AG04449 (cell line): ENCODE measurements at places on chromosomes 2 and 18.
A peak's percentile ranks its signal among the peaks of the same experiment; 100 is the strongest.

DNA sequence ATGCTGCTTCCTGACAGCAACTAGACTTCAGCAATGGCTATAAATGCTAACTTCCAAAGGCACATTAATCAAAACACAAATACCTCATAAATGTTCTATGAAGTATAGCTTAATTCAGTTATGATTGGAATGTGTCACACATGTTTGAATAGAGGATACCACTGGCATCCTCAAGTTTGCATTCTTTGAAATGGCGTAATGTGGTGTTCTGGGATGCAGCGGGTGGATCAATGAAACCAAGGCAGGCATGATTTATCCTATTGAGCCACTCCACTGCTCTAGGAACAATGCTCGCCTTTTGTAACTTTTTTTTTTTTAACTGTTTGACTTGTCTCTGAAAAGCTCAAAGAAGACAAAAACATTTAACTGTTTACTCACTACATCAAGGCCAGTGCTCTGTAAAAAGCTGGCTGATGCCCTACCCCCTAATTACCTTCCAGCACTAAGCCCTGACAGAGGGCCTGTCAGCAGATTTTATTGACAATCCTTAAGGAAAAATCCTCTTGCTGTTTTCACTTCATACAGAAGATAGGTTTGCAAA is 278.8 kb upstream of the SESTD1 start:
- peak; percentile 29 for DNase-seq

- DNase-seq: no peak
Observed at GRCh38 chr2:176293334-176293733, 24.1 kb downstream of the MTX2 start.

GRCh38 chr2:231244382-231245248 is 46.2 kb downstream of the ARMC9 start:
- no peak for DNase-seq

GRCh38 chr2:15561574-15562344 is 625 bp upstream of the NBAS start:
- DNase-seq: no peak

- DNase-seq: no peak
Observed at GRCh38 chr2:32009516-32010256, 1.1 kb downstream of the MEMO1 start.

DNA sequence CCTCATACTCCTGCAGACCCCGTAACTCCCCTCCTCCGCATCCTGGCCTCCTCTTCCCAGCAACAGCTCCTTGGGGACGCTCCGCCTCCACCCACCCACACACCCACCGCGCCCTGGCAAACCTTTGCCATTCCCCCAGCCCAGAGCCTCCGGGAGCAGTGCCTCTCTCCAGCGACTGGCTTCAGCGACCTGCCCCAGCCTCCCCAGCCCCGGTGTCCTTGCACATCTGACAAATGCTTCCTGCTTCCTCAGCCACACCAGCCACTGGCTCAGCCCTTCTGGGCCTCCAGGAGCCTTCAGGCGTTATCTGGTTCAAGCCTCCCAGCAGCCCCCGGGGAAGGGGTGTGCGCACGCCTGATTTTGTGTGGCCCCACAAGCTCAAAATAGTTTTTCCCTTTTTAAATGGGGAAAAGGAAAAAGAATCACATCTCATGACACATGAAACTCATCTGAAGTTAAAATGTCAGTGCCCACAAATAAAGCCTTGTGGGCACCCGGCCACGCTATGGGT is 14.2 kb downstream of the ESPNL start:
- DNase-seq: no peak

DNA sequence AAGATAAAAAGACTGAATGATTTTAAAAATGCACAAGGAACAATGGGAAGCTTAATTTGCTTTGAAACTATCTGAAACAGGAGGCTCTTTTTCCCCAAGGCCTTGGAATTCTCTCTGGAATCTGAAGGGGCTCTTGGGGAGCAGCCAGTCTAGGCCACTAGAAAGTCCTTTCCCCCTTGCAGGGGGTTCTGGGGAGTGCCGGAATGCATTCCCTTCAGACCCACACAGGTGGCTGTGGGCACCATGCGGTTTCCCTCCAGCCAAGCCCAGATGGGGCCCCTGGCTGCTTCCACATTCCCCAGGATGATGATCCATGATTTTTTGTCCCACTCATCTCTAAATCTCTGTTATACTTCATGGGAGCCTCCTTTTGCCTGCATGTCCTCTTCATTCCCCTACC is 10.7 kb downstream of the GPR45 start:
- DNase-seq: no peak

DNA sequence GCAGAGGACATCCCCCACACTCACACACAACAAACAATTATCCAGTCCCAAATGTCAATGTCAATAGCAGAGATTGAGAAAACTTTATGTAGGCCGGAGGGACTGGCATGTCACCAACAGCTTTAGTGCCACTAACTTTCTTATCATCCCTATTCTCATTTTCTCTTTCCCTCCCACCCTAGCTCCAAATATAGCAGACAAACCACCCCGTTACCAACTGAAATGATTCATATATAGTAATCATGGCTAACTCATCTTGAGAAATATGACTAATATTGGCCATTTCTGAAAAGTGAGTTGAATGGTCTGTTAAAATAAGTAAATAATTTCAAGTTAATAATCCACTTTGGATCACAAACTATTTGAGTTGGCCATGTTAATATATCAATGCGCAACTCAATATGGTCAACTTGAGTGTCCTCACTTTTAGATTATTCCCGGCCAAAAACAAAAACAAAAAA is 242.1 kb upstream of the RND3 start:
- DNase-seq: no peak

DNA sequence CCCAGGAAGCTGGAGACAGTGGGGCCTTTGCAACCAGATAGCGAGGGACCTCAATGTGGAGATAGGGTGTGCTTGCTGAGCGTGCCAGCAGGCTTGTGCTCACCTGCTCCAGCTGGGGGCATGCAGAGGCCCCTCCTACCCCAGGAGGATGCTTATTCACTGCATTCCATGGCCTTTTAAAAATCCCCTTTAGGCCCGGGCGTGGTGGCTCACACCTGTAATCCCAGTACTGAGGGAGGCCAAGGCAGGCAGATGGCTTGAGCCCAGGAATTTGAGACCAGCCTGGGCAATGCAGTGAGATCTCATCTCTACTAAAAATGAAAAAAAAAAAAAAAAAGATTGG is 54.5 kb downstream of the ODC1 start:
- DNase-seq: no peak

DNA sequence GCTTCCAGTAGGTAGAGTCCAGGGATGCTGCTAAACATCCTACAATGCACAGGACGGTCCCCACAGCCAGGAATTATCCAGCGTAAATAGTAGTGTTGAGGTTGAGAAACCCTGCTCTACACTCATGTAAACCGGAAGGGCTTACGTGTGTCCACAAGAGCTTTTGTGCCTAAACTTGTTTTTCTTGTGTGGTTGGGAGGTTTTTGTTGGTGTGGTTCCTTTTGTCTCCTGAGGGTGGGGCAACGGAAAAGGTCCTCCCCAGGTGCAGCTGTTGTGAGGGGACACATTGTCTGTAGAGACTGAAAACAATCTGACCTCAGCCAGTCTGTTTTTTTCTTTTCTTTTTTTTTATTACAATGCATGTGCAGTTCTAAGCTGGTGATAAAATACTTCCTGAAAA is 72.7 kb upstream of the MGAT5 start:
- DNase-seq: no peak

DNA sequence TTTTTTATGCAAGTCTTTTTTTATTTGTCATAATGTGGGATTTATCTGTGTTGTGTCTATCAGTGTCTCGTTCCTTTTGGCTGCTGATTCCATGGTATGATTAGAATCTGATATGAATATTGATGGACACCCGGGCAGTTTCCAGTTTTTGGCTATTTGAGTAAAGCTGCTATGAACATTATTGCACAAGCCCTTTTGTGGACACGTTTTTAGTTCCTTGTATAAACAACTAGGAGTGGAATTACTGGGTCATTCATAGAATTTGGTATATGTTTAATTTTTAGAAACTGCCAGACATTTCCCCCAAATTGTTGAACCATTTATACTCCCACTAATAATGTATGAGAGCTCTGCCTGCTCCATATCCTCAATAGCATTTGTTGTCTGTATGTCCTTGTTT is 26.6 kb downstream of the HK2 start:
- no peak for DNase-seq

DNA sequence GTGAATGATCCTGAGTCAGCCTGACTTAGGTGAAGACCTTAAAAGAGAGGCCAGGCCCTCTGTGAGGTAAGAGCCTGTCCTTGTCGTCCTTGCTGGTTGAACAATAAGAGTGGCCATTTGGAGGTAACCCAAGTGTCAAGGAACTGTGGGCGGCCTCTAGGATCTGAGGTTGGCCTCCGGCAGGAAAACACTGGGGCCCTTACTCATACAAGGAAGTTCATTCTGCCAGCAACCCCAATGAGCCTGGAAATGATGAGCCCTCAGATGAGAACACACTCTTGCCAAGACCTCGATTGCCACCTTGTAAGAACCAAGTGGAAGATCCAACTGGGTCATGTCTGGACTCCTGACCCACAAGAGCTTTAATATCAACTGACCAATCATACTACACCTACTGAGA is 95.5 kb upstream of the LRATD1 start:
- no peak for DNase-seq

DNA sequence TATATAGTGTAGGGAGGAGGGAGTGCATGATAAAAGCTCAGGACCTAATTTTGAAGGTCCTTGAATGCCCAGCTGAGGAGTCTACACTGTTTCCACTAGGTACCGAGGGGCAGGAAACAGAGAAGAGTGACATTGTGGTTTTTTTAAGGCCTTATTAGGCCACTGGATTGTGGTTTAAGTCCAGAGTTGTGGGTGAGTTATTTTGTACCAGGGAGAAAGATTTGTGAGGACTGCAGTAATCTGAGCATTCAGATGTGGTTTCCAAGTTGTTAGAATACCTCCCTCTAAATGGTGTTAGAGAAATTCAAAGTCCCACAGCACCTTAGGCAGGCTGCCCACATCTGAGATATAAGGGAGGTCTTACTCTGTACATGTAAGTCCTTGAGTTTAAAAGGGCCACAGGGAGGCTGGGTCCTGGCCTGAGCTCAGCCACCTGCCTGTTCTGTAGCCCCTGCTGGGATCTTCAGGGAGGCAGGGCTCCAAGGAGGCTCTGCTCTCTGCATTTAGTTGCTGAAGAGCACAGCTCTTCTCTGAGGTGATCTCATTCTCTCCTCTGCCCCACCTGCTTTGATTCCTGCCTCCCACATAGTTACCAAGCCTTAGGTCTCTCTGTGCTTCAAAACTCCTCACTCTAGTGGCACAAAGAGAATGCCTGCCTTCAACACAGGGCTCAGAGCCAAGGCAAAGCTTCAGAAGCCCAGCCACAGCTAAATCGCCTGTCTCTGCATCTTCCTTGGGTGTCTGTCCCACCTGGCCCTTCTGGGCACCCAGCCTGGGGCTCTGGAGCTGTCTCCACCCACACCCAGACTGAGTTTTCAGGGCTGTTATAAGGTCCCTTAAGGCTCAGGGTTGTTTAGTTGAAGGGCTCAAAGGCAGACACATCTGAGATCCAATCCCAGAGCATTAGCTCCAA is 88.1 kb downstream of the VSNL1 start:
- no peak for DNase-seq

DNA sequence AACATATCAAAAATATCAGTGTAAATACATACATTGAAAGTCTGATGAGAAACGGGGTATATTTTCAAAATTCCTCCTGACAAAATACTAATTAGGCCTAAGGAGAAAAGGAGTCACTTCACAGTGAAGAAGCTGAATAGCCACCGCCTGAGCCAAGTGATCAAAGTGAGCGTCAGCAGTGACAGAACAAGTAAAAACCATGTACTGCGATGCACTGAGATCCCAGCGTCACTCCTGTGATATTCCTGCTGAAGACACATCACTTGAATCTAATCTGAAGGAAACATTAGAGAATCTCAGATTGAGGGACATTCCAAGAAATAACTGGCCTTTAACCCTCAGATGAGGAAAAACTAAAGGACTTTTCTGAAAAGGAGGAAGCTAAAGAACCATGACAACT is 285.3 kb downstream of the EN1 start:
- DNase-seq: no peak

DNA sequence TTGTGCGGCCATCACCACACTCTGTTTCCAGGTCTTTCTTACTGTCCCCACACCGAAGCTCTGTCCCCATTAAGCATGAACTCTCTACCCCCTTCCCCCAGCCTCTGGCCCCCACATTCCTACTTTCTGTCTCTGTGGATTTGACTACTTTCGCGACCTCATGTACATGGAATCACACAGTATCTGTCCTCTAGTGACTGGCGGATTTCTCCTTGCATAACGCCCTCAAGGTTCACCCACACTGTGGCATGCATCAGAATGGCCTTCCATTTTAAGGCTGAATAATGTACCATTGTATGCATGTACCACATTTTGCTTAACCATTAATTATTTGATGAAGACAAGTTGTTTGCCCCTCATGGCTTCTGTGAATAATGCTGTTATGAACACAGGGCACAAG is 467.6 kb upstream of the HS6ST1 start:
- no peak for DNase-seq

DNA sequence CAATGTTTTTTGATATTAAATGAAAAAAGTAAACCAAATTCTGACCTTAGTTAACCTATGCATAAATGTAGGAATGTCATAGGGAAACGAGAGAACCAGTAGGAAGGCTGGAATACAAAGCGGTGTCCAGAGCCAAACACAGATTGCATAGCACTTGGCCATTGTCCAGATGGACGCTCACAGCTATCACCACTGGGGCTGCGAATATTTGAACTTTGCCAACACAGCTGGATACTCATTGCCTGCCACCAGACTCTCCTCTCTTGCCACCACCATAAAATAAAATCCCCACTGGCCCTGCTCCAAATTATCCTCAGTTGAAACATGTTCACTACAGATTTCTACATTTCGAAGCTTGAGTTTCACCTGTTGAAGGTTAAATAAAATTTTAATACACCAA is 159.3 kb upstream of the GULP1 start:
- DNase-seq: no peak

GRCh38 chr2:19670303-19670702 is 231.5 kb downstream of the TTC32 start:
- DNase-seq: no peak

DNA sequence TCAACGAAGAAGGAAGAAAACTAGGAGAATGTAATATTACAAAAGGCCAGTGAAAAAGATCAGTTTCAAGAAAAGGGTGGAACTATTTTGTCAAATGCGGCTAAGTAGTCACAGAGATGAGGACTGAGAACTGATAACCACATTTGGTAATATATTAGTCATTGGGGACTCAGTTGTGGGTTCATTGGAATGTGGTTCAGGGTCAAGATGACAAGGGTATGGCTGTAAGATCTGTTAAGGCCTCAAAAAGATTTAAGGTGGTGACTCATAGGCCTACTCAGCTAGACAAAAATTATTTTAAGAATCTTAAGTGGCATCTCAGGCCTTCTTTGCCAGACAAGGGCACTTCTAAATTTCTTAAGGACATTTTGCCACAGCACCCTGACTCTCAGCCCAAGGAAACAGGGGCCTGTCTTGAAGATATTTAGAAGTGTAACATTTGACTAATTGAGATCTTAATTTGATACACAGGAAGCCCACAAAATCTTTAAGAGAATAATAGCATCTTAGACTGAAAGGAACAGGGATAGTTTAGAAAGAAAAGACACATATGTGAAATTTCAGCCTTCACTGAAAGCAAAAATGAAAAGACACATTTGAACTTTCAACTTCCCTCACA is 81.3 kb downstream of the STRADB start:
- DNase-seq: peak; percentile 73

- DNase-seq: no peak
Observed at GRCh38 chr2:168997794-168998193, 33.3 kb downstream of the ABCB11 start.

- DNase-seq: no peak
Observed at GRCh38 chr2:187054501-187055319, 205.7 kb upstream of the ZSWIM2 start.

GRCh38 chr2:238965371-238966071 is 117.6 kb downstream of the TWIST2 start:
- no peak for DNase-seq
